Mesenteric fat pad (tissue), 1 donor: ENCODE measurements at places on chromosomes 5 and 9. TPM values are rescaled to one million over a fixed set of nuclear protein-coding genes. Genes with fewer than 3 reads are reported as not detected.
A peak's percentile ranks its signal among the peaks of the same experiment; 100 is the strongest.

SEMA5A gene
- total RNA-seq, result 7.9 TPM

FOXD4L4 gene
- total RNA-seq, result not detected

DNA sequence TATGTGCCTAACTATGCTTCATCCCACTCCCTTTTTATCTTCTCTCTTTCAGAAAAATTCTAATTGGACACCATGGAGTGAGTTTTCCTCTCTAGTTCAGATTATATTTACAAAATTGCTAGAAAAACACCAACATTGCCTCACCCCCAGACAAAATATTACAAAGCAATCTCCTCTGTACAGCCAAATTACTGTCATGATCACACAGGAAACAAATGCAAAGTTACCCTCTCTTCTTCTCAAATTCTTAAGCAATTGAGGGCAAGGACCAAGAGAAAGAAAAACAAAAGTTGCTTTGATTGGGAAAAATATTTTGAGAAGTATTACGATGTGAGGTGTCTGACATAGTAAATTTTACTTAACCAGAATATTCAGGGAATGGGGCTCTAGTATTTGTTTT lies 30.8 kb upstream of the ABCA1 start:
- no peak for DNase-seq

GRCh38 chr9:81737871-81738507 lies 48.6 kb upstream of the TLE1 start:
- no peak for DNase-seq

- no peak for DNase-seq
Observed at GRCh38 chr5:59792983-59793585, 100.4 kb downstream of the PDE4D start.

GRCh38 chr5:464446-464842 lies 21.5 kb downstream of the EXOC3 start:
- peak; percentile 59 for DNase-seq
